ENCODE measurements at places on chromosomes 1 and 21.

GRCh38 chr1:111778541-111779051 is 22.9 kb downstream of the DDX20 start:
- DNase-seq = no peak

GRCh38 chr1:226588484-226588883 is 39.9 kb downstream of the STUM start:
- DNase-seq = no peak

GRCh38 chr1:171961861-171962260 is 120.6 kb downstream of the DNM3 start:
- DNase-seq = no peak

DNA sequence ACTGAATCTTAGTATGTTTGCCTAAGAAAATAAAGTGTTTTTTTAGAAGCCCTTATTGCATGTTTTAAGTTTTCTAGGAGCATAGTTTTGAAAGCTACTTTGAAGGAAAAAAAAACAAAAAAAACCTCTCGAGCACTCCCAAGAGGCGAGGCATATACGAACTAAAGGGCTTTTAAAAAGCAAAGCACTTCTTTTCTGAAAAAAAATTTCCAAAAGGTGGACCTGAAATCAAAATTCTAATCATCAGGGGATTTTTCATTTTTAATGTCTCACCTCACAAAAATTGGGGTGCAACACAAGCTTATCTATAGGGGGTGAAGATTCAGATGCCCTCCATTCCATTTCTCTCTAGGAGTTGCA is 594 bp downstream of the GLMN start:
- DNase-seq = no peak

GRCh38 chr1:220806408-220806807 is 19.7 kb downstream of the MTARC1 start:
- no peak for DNase-seq

Data from T-helper 9 cell (primary cell).